ENCODE measurements at places on chromosomes 4 and X. TPM values are rescaled to one million over a fixed set of nuclear protein-coding genes. Genes with fewer than 3 reads are reported as not detected.

The AWAT1 gene
- not detected for polyA plus RNA-seq

The CHIC2 gene
- polyA plus RNA-seq = 35.9 TPM

The HSFX3 gene
- polyA plus RNA-seq = not detected

The RWDD4 gene
- 38.3 TPM for polyA plus RNA-seq

The NUP54 gene
- 79.8 TPM for polyA plus RNA-seq

The F8A3 gene
- 15.3 TPM for polyA plus RNA-seq

The PHKA1 gene
- 5.3 TPM for polyA plus RNA-seq

The GPC4 gene
- 18.9 TPM for polyA plus RNA-seq

The ITGB1BP2 gene
- polyA plus RNA-seq = 2.8 TPM

The MAGEA2B gene
- not detected for polyA plus RNA-seq

The RHOXF1 gene
- polyA plus RNA-seq = 0.76 TPM

The LRRC66 gene
- polyA plus RNA-seq = 0.52 TPM

The POU3F4 gene
- polyA plus RNA-seq = 5.3 TPM

The RIPPLY1 gene
- polyA plus RNA-seq = 3.8 TPM

All from left renal cortex interstitium (tissue), 4 donors.